ENCODE measurements at places on chromosomes 1 and 21. TPM values are rescaled to one million over a fixed set of nuclear protein-coding genes. Genes with fewer than 3 reads are reported as not detected.
A peak's percentile ranks its signal among the peaks of the same experiment; 100 is the strongest.

The ILDR2 gene
- not detected for total RNA-seq

DNA sequence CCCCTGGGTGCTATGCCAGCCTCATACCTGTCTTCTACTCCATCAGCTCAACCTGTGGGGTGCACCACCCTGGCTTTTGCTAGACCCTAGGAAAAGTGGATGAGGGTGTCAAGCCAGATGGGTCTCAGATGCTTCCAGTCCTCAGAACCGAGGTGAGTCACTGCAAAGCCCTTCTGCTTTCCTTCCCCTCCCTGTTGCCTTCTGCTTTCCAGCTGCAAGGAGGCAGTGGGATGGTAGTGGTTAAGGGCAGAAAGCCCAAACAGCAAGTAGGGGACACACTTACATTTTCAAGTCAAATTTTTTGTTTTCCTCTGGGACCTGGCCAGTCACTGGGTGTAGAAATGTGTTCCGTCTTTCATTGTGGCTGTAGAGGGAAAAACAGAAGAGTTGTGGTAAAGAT, 60.7 kb upstream of the GOLT1A start:
- no peak for DNase-seq

- no peak for DNase-seq
Measured at GRCh38 chr1:189782295-189782694, 695.4 kb downstream of the BRINP3 start.

The EFNA1 gene
- 127 TPM for total RNA-seq

The TNNI3K gene
- total RNA-seq: 0.22 TPM

The WDR64 gene
- total RNA-seq: not detected

GRCh38 chr21:43893536-43894205, 28.6 kb downstream of the AGPAT3 start:
- peak; percentile 94 for DNase-seq

DNA sequence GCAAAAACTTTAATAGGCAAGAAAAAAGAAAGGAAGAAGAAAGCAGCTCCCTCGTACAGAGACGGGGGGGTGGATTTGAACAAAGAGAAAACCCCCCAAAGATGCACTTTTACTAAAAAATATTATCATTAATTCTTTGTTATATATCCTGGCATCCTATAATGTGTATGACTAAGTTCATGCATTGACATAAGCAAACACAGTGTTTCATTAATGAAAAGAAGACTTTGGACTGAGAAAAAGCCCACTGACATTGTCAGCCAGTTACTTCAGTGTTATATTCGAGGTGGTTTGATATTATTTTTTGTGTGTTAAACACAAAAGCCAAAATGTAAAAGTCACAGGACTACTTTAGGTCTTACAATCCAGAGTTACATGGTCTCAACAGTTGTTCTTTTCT, 110.1 kb upstream of the DPYD start:
- DNase-seq: no peak

GRCh38 chr1:107479865-107480350, 339.1 kb downstream of the NTNG1 start:
- no peak for DNase-seq

DNA sequence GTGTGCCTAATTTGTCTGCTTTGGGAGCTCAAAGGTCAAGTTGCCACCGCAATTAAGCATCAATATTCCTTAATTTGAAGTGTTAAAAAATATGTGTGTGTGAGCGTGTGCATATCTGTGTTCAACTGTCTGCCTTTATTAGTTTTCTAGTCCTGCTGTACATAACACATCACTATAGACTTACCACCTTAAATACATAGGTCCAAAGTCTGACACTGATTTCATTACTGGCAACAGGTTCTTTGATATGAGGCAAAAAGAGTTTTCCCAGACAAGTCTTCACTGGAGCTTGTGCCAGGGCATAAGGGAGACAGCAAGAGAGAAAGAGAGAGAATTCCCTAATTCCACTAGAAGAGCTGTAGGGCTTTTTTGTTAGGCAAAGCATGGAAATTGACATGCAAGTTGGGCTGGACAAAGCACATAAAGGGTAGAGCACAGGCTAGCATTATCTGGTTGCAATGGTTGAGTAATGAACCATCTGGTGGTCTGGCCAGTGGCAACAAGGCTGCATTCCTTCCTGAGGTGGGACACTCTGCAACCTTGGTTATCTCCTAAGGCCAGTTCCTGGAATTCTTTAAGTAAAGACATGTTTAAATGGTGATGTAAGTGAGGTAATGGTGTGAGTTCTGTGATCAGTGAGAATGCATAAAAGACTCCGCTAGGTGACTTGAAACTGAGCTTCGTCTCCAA, 457.2 kb upstream of the ADAMTS5 start:
- DNase-seq: no peak

- DNase-seq: no peak
Measured at GRCh38 chr1:226983247-226983991, 43.3 kb downstream of the COQ8A start.

DNA sequence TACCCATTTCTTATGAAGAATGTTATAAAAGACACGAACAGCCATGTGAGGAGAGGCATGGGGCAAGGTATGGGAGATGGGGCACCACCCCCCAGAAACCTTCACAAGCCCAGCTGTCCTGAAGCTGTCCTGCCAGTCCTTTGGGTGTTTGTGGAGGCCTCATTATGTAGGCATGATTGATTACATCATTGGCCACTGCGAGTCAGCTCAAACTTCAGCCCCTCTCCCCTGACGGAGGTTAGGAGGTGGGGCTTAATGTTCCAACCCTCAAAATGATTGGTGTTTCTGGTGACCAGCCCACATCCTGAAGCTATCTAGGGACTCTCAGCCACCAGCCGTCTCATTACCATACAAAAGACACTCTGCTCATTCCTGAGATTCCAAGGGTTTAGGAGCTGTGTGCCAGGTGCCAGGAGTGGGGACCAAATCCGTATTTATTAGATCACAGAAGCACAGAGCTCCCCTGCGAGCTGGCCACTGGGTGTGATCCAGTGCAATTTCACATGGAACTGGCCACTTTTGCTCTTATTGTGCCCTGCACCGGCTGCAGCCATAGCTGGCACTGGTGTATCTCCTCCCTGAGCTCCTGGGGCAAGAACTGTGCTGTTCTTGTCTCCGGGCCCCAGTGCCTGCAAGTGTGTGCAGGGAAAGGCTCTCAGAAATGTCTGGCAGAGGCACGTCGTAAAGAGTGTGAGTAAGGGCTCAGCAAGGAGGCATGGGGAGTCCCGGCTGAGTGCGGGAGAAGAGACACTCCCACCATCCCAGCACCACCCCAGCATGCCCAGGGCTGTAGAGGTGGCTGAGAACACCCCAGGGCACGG, 10.5 kb downstream of the KIAA1614 start:
- peak; percentile 18 for DNase-seq

DNA sequence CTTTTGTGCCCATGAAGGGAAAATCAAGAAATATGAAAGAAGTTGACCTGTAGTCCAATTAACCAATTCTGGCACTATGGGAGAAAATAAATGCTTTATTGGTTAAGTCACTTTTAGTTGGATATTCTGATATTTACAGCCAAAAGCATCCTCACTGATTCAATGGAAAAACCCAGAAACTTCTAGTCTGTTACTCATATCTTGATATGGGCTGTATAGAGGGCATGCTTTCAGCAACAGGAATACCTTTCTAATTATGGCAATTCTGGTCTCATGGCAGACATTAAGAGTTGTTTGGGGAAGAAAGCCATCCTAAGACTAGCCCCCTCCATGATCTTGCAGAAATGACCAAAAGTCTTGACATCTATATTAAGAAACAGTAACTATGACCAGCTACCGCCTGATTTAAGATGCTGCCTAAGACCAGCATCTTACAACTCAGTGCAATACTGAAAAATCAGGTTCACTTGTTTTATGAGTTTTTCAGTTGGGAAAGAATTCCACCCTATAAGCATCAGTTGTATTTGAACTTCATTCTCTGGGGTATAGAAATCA, 91.5 kb upstream of the VAV3 start:
- DNase-seq: no peak

DNA sequence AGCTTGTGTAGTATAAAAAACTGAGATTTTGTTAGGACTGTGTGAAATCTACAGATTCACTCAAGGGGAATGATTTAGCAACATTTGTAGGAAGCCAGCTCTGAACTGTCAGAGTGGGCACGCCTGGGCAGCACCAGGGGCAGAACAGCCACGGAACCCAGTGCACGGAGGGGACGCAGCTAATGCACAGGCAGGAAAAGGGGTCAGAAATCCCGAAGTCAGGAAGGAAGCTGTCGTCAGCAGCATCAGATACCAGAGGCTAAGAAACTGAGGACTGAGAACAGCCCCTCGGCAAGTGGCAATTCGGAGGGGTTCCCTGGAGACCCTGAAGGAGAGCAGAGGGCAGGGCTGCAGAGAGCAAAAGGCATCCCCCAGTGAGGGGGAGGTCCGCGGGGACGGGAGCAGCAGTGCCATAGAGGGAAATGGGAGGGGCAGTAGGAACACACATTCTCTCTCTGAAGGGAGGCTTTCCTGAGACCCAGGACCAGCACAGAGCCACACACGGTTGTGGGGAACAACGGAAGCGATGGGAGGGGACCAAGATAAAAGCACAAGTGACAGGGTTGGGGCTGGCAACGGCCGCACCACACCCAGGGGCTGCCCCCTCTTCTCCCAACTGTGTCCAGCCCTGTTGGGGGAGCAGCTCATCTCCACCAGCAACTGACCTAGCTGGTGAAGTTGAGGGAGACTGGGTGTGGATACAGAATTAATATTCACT, 12.7 kb downstream of the UBE2J2 start:
- peak; percentile 57 for DNase-seq

- DNase-seq: no peak
Measured at GRCh38 chr1:9761855-9762254, 61.9 kb downstream of the CLSTN1 start.

The CLCN6 gene
- total RNA-seq: 5.2 TPM

The LEFTY2 gene
- not detected for total RNA-seq

- DNase-seq: no peak
Measured at GRCh38 chr1:245541369-245541768, 386.6 kb downstream of the KIF26B start.

The KCNT2 gene
- under 0.01 TPM for total RNA-seq

The FAM177B gene
- not detected for total RNA-seq

DNA sequence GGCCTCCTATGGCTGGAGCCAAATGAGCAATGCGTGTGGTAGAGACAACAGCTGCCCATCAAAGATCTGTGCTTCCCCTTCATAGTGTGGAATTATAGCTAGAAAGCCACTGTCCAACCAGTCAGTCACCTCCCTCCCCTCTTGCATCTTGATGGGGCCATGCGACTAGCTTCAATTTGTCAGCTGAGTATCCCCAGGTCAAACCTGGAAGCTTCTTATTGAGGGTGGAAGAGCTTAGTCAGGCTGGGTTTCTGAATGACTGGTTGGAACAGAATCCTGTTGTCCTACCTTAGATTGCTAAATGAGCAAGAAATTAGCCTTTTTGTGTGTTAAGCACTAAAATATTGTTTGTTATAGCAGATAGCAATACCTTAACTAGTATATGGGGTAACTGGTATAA, 625.4 kb downstream of the PTPRC start:
- DNase-seq: no peak
